ENCODE measurements at places on chromosomes 12 and 14. TPM values are rescaled to one million over a fixed set of nuclear protein-coding genes. Genes with fewer than 3 reads are reported as not detected.

The HNRNPC gene
- 392 TPM for total RNA-seq

The ACRBP gene
- 12.1 TPM for total RNA-seq

The CIROP gene
- total RNA-seq, result not detected

The CLEC7A gene
- total RNA-seq, result 3.6 TPM

The PRPH gene
- total RNA-seq, result 6.5 TPM

The UNG gene
- 20.7 TPM for total RNA-seq

The PRB2 gene
- total RNA-seq, result not detected

The HOXC4 gene
- total RNA-seq, result 1.6 TPM

The NPFF gene
- not detected for total RNA-seq

GRCh38 chr12:114041590-114041989, 75.5 kb upstream of the RBM19 start:
- H3K4me1 ChIP-seq, result no peaks in the 10 kb centered on the region
- no peak for DNase-seq
- H3K27ac ChIP-seq, result no peak overlapping the region

DNA sequence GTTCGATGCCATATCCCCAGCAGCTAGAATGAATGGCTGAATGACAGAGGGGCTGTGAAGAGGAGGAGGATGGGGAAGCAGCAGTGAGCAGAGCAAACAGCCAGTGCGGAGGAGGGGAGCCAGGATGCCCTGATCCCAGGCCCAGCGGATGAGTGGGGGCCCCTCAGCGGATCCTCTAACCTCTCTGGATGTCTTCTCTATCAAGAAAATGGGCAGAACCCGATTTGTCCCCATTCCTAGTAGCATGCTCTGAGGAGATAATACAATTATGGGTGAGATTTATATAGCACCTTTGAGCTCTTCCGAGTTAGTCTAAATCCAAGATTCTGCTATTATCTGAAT, 30.0 kb upstream of the RPLP0 start:
- no peaks in the 10 kb centered on the region for H3K27me3 ChIP-seq
- peak overlapping the region; percentile 16 for H3K4me3 ChIP-seq
- peak overlapping the region; percentile 86 for H3K27ac ChIP-seq
- no peaks in the 10 kb centered on the region for H3K36me3 ChIP-seq
- no peak for DNase-seq
- H3K4me1 ChIP-seq, result peaks cover 100% of the 10 kb centered on the region

GRCh38 chr12:111438481-111438880, 32.8 kb downstream of the SH2B3 start:
- H3K27me3 ChIP-seq, result no peaks in the 10 kb centered on the region
- H3K27ac ChIP-seq, result peak overlapping the region; percentile 85
- no peaks in the 10 kb centered on the region for H3K36me3 ChIP-seq

GRCh38 chr14:54219261-54220070, 177.3 kb upstream of the CDKN3 start:
- peak overlapping the region; percentile 35 for H3K4me3 ChIP-seq
- H3K4me1 ChIP-seq, result no peaks in the 10 kb centered on the region
- no peaks in the 10 kb centered on the region for H3K36me3 ChIP-seq
- no peaks in the 10 kb centered on the region for H3K27me3 ChIP-seq

DNA sequence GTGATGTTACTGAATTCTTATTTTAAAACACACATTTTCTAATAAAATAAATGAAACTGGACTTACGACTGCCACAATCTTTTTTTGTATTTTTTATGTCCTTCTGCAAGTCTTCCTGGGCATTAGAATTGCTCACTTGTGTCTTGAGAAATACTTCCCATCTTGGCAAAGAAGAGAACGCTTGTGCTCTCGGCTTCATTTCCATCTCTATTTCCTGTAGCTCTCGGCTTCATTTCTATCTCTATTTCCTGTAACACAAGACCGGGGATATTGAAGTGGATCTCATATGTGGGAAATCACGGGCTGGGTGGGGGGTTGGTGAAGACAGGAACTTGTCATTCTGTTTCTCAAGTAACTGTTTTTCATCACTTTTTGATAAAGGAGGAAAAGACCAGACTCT, 77.9 kb downstream of the EP400 start:
- no peak overlapping the region for H3K27ac ChIP-seq
- H3K27me3 ChIP-seq, result no peaks in the 10 kb centered on the region
- H3K4me1 ChIP-seq, result no peaks in the 10 kb centered on the region
- H3K36me3 ChIP-seq, result no peaks in the 10 kb centered on the region
- H3K4me3 ChIP-seq, result no peak overlapping the region

- no peak for DNase-seq
- H3K36me3 ChIP-seq, result no peaks in the 10 kb centered on the region
- H3K27me3 ChIP-seq, result no peaks in the 10 kb centered on the region
- no peak overlapping the region for H3K4me3 ChIP-seq
- H3K27ac ChIP-seq, result no peak overlapping the region
These were observed 19.5 kb downstream of the GCN1 start for GRCh38 chr12:120175062-120175461.

- H3K27ac ChIP-seq, result no peak overlapping the region
- H3K36me3 ChIP-seq, result no peaks in the 10 kb centered on the region
- H3K4me1 ChIP-seq, result no peaks in the 10 kb centered on the region
- no peak for DNase-seq
- H3K4me3 ChIP-seq, result no peak overlapping the region
These were observed 144.6 kb downstream of the PRIMA1 start for GRCh38 chr14:93643676-93644075.

DNA sequence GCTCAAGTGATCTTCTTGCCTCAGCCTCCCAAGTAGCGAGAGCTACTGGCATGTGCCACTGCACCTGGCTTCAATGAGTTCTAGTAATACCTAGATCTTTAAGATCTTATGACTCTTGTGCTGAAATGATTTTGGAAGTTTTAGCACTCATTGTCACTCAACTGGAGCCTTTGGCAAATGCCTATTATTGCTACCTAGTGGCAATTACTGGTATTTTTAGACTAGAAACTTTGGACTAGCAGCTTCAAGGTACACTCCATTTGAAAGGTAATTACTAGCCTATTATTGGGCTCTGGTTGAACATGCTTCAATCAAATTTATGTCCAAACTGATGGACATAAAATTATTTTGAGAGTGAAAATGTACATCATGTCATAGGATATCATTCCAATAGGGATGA, 80.7 kb upstream of the MUCL1 start:
- H3K4me3 ChIP-seq, result no peak overlapping the region
- DNase-seq, result no peak
- H3K27me3 ChIP-seq, result no peaks in the 10 kb centered on the region
- no peaks in the 10 kb centered on the region for H3K36me3 ChIP-seq

DNA sequence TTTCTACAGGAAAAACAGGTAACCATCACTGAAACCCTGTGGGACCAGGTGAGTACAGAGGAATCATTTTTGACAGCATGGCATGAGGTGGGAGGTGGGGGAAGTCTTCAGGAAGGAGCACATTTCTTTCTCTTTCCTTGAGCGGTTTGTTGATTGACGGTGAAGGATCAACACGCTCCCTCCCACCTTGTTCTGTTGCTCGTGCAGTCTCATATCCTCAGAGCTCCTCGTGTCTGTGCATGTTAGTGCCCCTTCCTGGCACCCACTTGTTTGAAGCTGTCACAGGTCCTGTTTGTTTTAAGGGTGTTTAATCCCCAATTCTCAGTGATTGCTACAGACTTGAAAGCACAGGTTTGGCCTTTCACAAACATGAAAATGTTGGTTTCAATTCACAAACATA, 4.4 kb downstream of the C12orf54 start:
- no peaks in the 10 kb centered on the region for H3K36me3 ChIP-seq

- H3K4me3 ChIP-seq, result no peak overlapping the region
- no peak overlapping the region for H3K27ac ChIP-seq
- H3K27me3 ChIP-seq, result no peaks in the 10 kb centered on the region
These were observed 188.7 kb downstream of the KITLG start for GRCh38 chr12:88391556-88391955.

DNA sequence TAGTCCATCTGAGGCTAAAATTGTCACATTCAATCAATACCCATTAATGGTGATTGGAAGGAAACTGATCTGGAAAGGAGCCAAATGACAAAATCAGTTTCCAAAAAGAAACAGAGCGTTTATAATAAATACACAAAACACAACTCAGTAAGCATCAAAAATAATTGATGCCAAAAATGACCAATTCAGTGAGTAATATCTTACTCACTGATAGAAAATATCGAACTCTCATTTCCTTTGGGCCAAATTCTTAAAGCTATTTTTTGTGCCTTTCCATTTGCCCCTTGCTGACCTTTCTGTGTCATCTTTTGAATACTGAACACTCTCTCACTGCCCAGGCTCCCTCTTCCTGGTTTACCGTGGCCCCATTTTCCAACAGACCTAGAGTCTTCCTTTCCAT, 22.5 kb upstream of the ATP2B1 start:
- no peak overlapping the region for H3K4me3 ChIP-seq
- no peaks in the 10 kb centered on the region for H3K4me1 ChIP-seq
- no peak overlapping the region for H3K27ac ChIP-seq
- no peak for DNase-seq

DNA sequence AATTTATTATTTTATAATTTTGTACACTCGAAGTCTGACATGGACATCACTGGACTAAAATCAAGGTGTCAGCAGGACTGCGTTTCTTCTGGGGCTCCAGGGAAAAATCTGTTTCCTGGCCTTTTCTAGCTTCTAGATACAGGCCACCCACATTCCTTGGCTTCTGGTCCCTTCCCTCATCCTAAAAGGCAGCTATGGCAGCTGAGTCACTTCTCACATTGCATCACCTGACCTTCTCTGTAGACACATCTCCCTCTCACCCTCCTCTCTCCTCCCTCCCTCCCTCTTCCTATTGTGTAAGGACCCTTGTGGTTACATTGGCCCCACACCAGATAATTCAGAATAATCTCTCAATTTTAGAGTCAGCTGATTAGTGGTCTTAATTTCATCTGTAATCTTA, 92.4 kb downstream of the RPS6KA5 start:
- no peaks in the 10 kb centered on the region for H3K27me3 ChIP-seq
- H3K4me3 ChIP-seq, result no peak overlapping the region
- no peak for DNase-seq
- no peaks in the 10 kb centered on the region for H3K4me1 ChIP-seq

GRCh38 chr12:70661466-70662161, 24.4 kb upstream of the PTPRB start:
- no peaks in the 10 kb centered on the region for H3K4me1 ChIP-seq
- no peak for DNase-seq
- no peaks in the 10 kb centered on the region for H3K36me3 ChIP-seq
- H3K4me3 ChIP-seq, result no peak overlapping the region
- no peak overlapping the region for H3K27ac ChIP-seq

- H3K27me3 ChIP-seq, result no peaks in the 10 kb centered on the region
- no peaks in the 10 kb centered on the region for H3K4me1 ChIP-seq
- H3K4me3 ChIP-seq, result no peak overlapping the region
- no peak for DNase-seq
These were observed 230.1 kb upstream of the PLXNC1 start for GRCh38 chr12:93918262-93918661.

DNA sequence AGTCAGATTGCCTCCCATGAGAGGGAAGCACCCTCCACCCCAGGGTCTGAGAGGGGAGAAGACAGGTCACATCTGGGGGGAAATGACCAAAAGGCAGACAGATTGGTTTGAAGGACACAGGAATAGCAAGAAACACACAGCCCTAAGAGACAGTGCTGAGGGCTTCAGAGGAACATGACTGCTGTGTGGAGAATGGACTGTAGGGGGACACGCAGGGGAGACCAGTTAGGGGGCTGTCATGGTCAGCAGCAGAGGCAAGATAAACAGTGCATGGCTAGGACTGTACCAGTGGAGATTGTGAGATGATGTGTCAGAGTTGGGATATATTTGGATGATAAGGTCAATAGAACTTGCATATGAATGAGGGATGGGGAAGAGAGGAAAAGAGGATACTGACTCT, 19.7 kb downstream of the SMUG1 start:
- H3K4me1 ChIP-seq, result peaks cover 6% of the 10 kb centered on the region
- no peaks in the 10 kb centered on the region for H3K27me3 ChIP-seq
- no peak for DNase-seq
- no peak overlapping the region for H3K4me3 ChIP-seq
- H3K36me3 ChIP-seq, result no peaks in the 10 kb centered on the region

GRCh38 chr14:99062772-99063418, 209.1 kb downstream of the BCL11B start:
- no peak overlapping the region for H3K4me3 ChIP-seq
- H3K36me3 ChIP-seq, result no peaks in the 10 kb centered on the region
- H3K27me3 ChIP-seq, result no peaks in the 10 kb centered on the region
- no peak for DNase-seq
- no peak overlapping the region for H3K27ac ChIP-seq

DNA sequence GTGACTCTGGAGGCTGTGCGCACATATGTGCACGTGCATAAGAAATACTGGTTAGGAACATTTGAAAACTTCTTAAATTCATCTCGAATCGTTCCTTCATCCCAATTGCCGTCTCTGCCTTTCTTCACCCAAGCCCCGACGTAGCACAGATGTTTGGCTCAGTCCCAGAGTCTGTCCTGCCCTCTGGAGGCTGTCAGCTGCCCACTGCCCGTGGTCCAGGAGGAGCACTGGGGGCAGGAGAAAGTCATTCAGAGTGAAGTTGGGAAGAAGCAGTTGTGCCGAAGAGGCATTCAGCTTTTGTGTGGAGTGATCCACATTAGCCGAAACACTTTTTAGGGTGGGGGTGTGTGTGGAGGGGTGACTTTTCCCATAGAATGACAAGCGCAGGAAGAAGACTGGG, 124.9 kb downstream of the TSPAN9 start:
- no peaks in the 10 kb centered on the region for H3K4me1 ChIP-seq
- no peak for DNase-seq
- H3K36me3 ChIP-seq, result no peaks in the 10 kb centered on the region
- H3K4me3 ChIP-seq, result no peak overlapping the region

DNA sequence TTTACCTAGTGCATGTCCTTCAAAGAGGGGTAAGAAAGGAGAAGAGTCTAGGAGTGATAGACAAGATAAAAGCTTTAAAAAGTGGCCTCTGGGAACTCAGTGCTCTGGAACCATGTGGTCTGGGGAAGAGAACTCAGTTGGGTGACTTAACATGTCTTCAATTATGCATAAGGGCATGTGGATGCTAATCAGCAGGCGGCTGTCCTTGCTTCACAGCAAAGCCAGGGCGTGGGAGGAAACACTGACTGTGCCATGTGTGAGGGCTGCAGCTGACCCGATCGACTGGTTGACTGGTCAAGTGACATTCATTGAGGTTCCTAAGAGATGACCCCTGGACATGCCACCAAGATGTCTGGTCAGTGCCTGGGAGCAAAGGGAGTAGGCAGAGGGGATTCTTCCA, 1053.8 kb downstream of the BCL11B start:
- no peaks in the 10 kb centered on the region for H3K27me3 ChIP-seq
- DNase-seq, result no peak
- no peak overlapping the region for H3K27ac ChIP-seq
- no peaks in the 10 kb centered on the region for H3K36me3 ChIP-seq

- no peak overlapping the region for H3K4me3 ChIP-seq
- peak overlapping the region; percentile 73 for H3K27ac ChIP-seq
- peaks cover 12% of the 10 kb centered on the region for H3K27me3 ChIP-seq
- H3K4me1 ChIP-seq, result peaks cover 27% of the 10 kb centered on the region
These were observed 4.9 kb downstream of the TMEM121 start for GRCh38 chr14:105531088-105531893.

- DNase-seq, result no peak
- H3K36me3 ChIP-seq, result no peaks in the 10 kb centered on the region
- no peak overlapping the region for H3K4me3 ChIP-seq
These were observed 56.3 kb downstream of the SLC16A7 start for GRCh38 chr12:59652130-59652529.

- H3K27me3 ChIP-seq, result no peaks in the 10 kb centered on the region
- H3K4me1 ChIP-seq, result no peaks in the 10 kb centered on the region
- H3K27ac ChIP-seq, result no peak overlapping the region
- H3K36me3 ChIP-seq, result peaks cover 6% of the 10 kb centered on the region
- DNase-seq, result no peak
These were observed 25.7 kb downstream of the TBC1D15 start for GRCh38 chr12:71865166-71865713.

- peaks cover 12% of the 10 kb centered on the region for H3K4me1 ChIP-seq
- H3K27me3 ChIP-seq, result no peaks in the 10 kb centered on the region
- H3K36me3 ChIP-seq, result no peaks in the 10 kb centered on the region
- H3K27ac ChIP-seq, result peak overlapping the region; percentile 95
- DNase-seq, result peak; percentile 92
These were observed 6.8 kb upstream of the CHD4 start for GRCh38 chr12:6613776-6614512.
